ENCODE measurements at places on chromosomes 5 and 9.
A peak's percentile ranks its signal among the peaks of the same experiment; 100 is the strongest.

DNA sequence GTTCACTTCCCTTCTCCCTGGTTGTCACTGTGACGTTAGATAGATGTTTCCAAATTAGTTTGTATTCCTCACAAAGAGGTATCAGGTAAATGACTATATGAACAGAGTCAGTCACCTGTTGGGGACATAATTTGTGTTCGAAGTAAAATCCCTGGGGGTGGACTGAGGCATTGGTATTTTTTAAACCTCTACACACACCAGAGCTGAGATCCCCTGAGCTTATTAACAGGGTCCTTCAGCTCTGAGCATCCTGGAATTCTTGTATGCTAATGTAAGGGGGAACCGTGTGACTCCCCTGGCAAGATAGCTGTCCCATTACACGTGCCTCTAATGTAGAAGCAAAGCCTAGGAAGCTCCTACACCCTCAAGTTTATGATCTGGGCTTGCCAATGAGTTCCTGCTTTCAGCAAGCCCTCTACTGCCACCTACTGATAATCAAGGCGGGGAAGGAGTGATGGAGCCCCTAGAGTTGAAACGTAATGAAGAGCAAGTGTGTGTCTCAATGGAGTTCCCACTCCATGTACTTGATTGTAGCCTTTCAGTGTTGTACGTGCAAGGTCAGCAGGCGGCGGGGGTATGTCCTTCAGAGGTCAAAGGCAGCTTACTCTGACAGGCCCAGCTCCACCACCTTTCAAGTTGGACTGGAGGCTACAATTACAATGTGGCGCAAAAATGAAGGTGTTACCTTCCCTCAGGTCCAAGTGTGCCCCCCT, 14.4 kb downstream of the PRKACG start:
- DNase-seq = peak; percentile 69

GRCh38 chr9:109787735-109788134, 7.7 kb downstream of the PALM2AKAP2 start:
- no peak for DNase-seq

DNA sequence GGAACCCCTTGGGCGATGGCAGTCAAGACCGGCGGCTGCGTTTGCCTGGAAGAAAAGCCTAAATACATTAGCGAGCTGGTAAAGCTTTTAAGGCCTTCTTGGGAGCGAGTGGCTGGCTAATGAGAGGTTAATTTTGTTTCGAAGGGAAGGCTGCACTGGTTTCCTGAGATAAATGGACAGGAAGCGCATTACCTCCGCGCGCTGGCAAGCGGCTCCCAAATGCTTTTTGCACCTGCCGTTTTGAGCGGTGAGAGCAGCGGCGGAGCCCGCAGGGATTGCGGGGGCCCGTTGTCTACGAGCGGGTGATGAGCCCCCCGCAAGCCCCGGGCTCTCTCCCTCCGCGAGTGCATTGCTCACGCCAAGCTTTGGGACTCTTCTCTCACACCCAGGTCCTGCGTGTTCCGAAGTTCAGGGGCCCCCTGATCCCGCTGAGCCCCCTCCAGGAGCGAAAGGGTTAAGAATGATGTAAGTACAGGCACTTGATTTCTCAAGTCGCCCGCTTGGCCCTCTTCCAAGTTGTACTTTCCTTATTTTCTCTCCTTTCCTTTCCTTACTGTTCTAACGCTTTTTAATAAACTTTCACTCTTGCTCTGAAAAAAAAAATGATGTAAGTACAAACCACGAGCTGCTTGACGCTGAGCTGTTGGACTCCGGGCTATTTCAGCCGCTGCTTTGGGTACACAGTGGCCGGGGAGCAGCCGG, 3.1 kb upstream of the RGMB start:
- DNase-seq = peak; percentile 39

DNA sequence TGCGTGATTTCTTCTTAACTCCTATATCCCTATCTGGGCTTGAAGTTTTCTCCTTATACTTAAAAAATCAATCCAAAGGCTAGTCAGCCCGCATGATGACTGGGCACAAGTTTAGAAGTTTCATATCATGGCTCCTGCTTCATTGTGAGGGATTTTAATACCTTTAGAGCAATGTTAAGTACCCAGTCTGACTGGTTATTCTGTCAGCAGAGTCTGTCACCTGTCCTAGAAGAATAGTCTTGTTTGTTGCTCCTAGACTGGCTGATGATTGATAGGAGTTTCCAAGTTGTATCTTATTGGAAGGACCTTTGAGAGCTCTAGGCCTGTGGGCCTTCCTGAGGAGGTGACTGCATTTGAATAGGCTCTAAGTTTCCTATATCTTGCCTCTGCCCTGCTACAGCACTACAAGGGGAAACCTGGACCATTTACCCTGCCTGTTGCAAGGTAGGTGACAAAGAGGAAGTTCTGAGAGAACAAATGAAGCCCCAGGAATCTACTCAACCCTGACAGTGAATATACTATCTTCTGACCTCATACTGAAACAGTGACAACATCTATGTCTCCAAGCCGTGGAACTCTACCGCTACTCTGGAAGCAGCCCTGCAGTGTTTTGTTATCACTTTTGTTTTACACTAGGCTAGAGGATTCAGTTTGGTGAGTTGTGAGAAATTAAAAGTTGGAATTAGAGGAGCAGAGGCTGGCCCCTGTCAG, 66.5 kb downstream of the F2RL2 start:
- DNase-seq = no peak

GRCh38 chr5:160968480-160968879, 116.5 kb upstream of the ATP10B start:
- DNase-seq = no peak

DNA sequence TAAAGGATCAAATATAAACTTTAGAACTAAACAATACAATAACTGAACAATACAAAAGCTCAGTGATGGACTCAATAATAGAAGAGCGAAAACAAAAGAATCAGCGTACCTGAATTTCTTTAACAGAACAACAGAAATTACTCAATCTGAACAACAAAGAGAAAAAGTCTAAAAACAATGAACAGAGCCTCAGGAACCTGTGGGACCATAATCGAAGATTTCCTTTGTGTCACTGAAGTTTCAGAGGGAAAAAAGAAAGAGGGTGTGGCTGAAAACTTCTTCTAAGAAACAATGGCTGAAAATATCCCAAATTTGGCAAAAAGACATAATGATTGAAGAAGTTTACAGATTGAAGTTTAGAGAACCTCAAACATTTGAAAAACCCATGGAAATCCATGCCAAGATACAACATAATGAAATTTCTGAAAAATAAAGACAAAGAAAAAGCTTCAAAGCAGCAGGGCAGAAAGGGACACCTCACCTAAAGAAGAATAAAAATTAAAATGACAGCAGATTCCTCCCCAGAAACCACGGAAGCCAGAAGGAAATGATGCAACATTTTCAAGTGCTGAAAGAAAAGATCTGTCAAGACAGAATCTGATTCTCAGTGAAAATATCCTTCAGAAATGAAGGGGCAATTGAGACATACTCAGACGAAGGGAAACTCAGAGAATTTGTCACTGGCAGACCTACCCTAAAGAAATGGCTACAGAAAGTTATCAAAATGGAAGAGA, 288.8 kb downstream of the ARL15 start:
- DNase-seq = peak; percentile 66

DNA sequence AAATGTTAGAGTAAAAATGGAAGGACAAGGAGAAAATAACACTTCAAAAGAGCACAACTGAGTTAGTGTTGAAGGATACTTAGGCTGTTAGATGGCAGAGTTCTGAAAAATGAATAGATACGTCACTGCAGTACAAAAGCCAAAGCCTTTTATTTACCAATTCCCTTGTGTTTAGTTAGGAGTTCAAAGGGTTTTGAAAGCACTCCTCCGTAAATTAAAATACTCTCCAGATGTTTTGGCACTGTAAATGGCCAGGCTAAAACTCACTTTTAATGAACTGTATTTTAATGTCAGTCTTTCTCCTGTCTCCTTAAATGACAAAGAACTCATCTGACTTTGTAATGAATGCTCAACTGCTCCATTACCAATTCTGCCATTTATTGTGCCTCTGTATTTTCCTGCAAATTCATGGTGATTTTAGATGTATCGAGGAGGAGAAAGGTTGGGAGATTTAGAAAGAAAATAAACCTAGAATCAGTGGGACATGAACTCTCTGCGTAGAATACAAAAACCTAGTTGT, 1727.2 kb downstream of the MAT2B start:
- DNase-seq = no peak

GRCh38 chr9:73081979-73082657, 69.5 kb upstream of the ANXA1 start:
- DNase-seq = peak; percentile 35

DNA sequence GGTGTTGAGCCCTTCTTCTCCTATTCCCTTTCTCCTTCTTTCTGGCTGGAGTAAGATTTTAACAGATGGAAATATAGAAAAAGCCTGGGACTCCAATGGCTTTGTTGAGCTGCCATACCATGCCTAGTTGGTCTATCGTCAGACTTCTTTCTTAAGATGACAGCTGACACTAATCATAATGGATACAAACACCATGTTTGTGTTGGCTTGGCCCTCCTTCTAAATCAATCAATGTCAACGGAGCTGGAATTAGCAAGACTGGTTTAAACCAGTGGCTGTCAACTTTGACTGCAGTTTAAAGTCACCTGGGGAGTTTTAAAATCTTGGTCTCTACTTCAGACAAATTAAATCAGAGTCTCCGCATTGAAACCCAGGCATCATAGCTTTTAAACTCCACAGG, 264.5 kb upstream of the PRR16 start:
- no peak for DNase-seq

DNA sequence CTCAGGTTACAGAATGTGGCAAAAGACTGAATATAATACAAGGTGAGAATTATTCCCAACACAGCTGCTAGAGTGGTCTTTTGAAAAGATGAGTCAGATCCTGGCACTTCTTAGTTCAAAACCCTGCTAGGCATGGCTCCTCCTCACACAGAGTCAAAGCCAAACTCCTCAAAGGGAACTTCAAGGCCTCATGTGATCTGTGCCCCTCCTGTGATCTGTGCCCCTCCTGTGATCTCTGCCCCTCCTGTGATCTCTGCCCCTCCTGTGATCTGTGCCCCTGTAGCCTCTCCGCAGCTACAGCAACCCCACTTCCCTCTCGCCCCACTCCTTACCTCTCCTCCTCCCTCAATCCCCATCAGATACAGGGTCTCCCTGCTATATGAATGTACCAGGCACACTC, 525.5 kb upstream of the CCNG1 start:
- DNase-seq = no peak

GRCh38 chr9:88998911-88999310, 7.6 kb downstream of the S1PR3 start:
- no peak for DNase-seq

GRCh38 chr5:176650354-176650884, 3.1 kb downstream of the TSPAN17 start:
- no peak for DNase-seq

GRCh38 chr5:165304193-165304827, 1798.9 kb downstream of the MAT2B start:
- DNase-seq = no peak

DNA sequence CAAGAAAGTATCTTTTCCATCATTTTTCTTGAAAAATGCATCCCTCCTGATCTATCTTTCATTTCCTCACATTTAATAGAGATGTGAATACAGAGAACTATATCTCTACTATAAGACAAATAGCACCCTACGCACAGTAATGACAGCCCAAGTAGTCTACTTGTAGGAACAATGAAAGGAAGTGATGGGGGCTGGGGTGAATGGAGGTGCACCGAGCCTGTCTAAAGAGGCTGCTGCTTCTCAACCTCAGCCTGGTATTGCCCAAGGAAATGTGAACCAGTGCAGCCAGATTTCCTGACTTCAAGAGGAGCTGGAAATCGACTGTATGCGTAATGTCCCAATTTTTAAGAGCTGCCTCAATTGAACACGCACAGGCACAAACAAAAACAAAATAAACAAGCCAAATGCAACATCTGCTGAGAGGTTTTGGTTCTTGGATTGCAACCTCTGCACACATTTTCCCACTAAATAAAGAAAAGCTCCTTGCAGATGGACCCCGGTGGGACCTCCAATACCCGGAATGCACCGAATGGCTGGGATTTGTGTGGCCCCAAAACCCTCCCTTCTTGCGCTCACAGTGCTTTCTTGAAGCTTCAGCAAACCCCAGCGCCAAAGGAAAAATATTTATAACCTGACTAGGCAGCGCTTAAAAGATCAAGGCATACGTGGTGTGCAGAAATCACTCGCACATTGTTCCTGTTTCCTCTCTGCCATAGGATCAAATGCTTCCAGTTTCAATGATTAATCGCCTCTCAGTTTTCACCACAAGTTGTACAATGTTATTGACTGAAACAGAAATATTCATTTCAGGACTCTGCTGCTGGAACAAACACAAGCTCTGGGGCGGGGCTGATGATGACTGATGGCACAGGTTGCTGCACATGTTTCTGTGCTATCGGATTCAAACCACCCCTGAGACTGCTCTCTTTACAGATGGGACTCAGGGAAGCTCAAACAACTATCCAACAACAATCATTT, 68.3 kb downstream of the KCNIP1 start:
- peak; percentile 14 for DNase-seq

DNA sequence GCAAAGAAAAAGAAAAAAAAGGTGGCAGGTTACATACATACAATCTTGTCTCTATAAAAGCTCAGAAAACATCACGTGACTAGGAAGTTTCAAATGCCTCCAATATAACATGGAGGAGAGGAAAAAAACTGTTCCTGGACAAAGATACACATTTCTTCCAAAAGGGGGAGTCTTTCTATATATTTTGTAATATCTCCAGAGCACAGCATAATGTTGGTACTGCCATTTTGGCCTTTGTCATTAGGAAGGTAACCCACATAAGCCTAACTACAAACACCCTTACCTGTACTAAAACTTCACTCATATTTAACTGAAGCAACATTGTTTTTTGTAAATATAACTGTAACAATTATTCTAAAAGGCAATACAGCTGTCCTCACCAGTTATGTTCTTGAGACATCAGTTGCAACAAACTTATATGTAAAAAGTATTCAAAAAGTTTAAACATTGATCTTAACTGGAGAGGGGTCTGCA, 1.2 kb upstream of the BTF3 start:
- DNase-seq = peak; percentile 77
